ENCODE measurements at places on chromosomes 6 and 20.

- no peak for DNase-seq
Measured at GRCh38 chr6:168060521-168060931, 18.5 kb downstream of the FRMD1 start.

GRCh38 chr6:12418946-12419345 lies 128.8 kb downstream of the EDN1 start:
- no peak for DNase-seq

- DNase-seq = no peak
Measured at GRCh38 chr6:89643406-89643805, 4.9 kb upstream of the LYRM2 start.

DNA sequence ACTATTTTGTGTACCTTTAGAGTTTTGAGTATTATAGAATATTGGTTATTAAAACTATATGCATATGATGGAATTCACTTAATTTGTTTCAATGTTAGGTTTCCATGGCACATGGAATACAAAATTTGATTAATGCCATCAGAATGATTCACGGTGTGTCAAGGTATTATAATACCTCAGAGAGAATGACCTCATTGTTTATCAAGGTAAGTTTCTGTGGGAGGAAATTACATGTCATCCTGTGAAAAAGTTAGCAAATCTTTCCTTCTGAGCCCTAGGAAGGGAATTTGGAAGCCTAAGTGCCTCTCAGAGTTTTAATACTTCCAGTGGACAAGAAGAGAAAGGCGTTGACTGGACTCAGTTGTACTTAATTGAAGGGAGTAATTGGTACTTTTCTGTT lies 40.8 kb downstream of the DNAH8 start:
- DNase-seq = no peak

DNA sequence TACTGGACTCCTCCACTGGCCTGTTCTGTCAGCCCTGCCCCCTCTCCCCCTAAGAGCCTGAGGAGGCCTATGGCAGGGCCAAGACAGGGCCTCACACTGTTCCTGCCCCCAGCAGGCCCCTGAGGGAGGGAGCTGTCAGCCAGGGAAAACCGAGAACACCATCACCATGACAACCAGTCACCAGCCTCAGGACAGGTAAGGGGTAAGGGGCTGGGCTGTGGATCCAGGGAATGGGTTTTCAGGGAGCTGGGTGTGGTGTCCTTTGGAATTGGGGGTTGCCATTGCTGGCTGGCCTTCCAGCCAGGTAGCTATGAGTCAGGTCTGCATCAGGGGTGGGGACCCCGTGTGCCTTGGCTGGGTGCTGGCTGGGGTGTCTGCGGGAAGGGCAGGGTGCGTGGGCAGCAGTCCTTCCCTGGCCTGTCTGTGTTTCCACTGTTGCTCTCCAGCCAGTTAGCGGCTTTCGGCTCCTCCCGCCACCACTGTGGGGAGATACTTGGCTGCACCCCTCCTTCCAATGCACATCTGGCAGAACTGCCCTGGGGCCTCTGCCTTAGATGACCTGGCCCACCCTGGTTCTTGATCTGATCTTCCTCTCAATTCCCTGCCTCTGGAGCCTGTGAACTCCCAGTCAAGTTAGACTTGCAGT lies 3.9 kb downstream of the SLC29A1 start:
- DNase-seq = peak; percentile 71

DNA sequence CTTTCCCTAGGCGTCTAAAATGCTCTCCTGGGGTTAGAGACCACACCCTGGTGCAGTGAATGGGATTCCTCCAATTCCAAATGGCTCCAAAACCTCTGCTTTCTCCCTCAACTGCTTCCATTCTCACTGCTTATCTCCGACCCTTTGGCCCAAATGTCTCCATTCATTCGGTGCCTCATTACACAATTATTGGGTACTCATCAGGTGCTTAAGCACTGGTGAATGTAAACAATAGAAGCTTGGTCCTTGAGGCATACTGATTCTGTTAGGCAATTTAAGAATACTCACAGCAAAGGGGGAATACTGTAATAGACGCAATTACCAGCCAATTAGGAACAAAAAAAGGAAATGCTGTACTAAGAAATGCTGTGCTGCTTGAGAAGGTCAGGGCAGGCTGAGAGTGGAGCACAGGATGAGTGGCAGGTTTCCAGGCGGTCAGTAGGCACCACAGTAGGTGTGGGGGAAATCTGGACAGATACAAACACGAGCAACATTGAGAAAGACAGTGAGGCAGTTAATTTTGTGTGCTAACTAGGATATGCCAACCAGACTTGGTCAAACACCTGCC lies 23.0 kb downstream of the GMDS start:
- no peak for DNase-seq

DNA sequence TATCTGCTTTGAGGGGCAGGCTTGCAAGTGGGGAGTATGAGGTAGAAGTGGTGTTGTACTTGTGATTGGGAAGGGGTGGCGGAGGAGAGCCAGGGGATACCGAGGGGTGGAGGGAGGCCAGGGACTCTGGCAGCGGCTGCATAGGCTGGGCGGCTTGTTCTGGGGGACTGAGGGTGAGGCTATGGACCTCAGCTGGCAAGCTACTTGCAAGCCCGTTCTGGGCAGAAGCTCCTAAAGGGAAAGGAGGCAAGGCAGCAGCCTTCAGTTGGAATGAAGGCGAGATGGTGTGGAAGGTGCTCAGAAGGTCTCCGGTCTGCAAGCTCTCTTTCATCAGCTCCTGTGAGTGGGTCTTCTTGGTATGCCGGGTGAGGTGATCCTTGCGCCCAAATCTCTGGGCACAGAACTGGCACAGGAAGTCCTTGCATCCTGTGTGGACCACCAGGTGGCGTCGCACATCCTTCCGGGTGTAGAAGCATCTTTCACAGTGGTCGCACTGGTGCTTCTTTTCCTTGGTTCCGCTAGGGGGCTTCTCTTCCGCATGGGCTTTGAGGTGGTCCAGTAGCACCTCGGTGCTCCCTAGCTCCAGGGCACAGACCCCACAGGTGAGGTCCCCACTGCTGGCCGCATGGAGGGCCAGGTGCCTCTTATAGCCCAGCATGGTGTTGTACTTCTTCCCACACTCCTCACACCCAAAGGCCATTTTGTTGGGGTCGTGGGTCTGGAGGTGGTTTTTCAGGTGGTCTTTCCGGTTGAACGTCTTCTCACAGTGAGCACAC lies 66.0 kb downstream of the PLAGL1 start:
- no peak for DNase-seq
